SK-N-SH treated with all-trans-retinoic acid at 6 μM for 48 hours (cell line): ENCODE measurements at places on chromosomes 5 and 9.

DNA sequence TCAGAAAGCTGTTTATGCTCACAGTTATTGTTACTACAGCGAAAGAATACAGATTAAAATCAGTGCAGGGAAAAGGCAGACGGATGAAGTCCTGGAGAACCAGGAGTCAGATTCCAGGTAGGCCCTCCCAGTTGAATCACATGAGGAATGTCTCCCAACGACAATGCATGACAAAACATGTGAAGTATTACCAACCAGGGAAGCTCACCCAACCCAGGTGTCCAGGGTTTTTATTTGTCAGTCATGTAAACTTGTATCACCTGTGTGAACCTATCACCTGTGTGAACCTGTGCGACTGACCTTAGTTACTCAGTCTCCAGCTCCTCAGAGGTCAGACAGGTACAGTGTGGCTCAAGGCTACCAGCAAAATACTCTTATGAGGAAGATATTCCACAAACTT is 63.9 kb downstream of the KIAA1958 start:
- no peak for ATAC-seq

- ATAC-seq, result peak; percentile 41; the same call in 2 of the 3 replicates
Observed at GRCh38 chr5:35136386-35136785, 88.6 kb upstream of the AGXT2 start.

DNA sequence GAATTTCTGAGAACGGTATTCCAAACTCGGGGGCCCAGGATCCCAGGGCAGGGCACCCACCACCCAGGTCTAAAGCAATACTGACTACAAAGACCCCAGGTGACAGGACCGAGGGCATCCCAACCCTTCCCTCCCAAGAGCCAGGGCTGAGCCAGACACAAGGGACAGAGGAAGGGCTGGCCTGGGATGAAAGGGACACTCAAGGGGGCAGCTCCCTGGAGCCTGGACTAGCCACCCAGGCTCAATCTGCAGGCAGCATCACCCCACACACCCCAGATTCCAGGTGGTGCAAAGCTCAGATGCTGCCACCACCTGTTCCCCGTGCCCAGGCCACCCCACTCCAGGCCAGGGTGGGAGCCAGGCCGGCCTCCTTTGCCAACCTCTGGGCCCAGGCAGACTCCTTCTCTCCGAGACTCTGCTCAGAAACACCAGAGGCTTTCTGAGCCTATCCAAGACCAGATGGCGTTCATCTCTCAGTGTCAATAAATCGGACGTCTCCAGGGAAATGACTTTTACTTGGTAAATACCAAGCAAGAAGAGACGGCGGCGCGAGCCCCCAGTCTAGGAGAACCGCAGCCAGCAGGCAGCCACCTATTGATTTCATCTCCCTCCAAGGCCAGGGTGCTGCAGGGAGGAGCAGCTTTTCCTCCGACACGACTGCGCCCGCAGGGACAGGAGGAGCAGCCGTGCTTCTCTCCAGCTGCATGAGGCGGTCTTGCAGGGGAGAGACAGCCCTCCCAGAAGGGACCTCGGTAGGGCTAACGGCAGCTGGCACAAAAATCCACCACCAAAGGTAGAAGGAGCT is 94.1 kb upstream of the ADAMTS2 start:
- no peak for ATAC-seq

DNA sequence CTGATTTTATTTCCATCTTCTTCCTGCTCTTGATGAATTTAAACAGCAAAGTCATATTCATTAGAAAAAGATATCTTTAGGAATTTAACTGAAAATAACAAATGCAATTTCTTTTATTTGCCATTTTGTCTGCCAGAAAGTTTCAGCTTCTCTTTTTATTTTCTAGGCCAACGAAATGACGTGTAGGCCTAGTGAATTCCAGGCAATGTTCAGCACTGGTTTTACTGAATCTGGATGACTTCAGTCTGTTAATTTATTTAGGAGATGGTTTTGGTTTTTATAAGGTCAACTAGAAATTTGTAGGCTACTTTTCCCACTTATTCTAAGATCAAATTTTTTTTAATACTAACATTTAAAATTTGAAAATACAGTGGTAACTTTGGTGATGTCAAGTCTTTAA is 129.1 kb upstream of the VCAN start:
- ATAC-seq, result no peak
